ENCODE measurements at places on chromosomes 16 and 17.

DNA sequence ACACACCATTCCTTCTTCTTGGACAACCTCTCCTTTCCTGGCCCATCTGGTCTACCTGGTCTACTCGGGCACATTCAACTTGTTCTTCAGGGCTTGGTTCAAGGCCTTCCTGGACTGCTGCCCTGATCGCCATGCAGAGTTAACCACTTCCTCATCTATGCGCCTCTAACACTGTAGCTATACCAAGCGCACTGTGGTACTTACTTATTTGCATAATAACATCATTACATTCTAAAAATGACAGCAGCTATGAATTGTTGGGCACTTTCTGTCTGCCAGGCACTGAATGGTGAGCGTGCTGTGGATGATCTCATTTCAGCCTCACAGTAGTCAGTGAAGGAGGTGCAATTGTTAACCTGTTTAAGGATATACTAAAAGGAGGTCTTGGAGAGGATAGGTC is 66.9 kb upstream of the SDK2 start:
- no peak for DNase-seq

DNA sequence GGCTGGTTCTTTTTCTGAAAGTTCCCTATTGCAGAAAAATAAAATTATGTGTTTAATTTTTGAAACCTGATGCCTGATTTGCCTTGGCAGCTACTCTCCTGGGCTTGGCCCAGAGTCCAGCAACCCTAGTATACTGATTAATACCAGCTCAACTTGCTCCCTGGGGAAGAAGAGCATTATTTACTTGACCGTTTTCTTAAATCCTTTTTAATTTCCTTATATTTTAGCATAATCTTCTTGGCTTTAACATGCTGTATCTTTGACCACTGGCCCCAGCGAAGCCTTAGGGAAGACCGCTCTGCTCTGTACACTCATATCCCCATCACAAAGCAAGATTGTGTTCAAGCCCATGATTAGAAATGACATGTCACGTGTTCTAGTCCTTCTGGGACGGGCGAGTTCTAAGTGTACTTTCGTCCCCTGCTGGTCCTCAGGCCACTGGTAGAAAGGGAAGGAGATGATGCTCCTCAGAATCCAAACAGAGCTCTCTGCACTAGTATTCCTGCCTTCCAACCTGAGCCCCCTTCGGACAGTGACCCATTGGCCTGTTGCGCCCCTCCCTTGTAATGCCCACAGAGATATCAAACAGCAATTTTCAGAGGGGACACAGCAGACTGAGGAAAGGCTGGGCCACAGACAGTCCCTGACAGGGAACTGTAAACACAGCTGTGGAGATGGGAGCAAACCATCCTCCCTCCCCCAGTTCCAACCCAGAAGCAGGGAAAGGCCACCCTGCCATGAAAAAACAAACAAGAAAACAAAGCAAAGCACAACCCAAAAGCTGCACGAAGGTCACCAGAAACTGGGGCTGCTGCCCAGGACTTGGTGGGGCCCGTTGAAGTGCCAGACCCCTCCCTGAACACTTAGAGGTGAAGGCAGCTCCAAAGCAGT is 4.3 kb upstream of the EZH1 start:
- no peak for DNase-seq

DNA sequence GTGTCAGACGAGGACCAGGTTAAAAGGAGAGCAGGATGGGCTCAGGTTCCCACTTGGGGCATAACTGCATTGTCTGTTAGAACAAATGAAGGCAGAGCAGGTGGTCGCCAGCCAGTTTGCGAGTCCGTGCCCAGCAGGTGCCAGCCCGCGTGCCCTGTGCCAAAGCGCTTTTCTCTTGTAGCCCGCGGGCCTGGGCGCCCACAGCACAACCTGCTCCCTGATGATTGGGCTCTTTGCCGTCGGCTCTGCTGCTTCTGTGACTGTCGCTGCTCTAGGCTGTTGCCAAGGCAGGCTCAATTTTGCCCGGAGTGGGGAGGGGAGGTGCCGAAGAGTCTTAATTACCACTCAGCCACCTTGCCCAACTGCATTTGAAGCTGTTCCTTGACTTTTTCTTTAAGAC is 21.1 kb downstream of the KNOP1 start:
- DNase-seq: no peak

DNA sequence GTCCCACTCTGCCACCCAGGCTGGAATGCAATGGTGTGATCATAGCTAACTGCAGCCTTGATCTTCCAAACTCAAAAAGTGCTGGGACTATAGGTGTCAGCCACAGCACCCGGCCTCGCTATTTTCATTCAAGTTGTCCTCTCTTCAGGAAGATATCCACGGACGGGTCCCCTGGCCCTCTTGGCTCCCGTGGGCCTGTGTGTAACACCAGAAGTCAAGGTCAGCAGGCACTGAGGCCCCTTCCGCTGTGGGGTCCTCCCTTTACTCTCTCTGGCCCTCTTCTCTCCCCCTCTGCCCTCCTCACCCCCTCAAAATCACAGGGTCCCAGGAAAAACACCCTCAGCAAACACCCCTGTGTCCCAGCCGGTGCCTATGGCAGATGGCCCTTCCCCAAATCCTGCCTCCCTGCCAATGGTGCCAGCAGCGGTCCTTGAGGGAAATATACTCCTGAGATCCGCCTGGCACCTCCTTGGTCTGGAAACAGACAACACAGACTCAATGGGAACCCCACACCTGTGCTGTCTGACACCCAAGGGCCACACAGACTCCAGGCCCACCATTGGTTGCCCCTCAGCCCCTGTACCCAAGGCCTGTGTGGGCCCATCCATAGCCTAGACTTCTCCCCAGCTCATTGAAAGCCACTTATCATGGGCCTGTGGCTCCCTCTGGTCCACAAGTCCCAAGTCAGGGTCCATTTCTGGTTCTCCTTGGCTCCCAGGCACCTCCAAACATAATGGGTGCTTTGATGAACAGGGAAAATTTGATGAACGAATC is 221.5 kb downstream of the ZNF423 start:
- no peak for DNase-seq

DNA sequence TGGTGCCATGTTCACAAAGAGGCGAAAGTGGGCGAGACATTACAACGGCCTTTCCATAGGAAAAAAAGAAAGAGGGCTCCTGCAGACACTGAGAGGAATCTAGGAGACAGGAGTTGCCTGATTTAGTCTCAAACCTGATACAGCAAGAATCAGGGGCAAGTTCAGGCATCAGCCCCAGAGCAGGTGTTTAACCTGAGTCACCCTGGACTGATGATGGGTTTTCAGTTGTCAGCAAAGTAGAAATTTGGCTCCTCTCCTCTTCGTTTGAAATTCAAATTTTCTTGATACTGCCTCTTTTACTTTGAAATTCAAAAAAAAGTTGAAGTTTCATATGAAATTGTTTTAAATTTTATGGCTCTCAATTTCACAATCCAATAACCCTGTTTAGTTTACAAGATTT is 189.5 kb downstream of the ABCC12 start:
- DNase-seq: no peak

DNA sequence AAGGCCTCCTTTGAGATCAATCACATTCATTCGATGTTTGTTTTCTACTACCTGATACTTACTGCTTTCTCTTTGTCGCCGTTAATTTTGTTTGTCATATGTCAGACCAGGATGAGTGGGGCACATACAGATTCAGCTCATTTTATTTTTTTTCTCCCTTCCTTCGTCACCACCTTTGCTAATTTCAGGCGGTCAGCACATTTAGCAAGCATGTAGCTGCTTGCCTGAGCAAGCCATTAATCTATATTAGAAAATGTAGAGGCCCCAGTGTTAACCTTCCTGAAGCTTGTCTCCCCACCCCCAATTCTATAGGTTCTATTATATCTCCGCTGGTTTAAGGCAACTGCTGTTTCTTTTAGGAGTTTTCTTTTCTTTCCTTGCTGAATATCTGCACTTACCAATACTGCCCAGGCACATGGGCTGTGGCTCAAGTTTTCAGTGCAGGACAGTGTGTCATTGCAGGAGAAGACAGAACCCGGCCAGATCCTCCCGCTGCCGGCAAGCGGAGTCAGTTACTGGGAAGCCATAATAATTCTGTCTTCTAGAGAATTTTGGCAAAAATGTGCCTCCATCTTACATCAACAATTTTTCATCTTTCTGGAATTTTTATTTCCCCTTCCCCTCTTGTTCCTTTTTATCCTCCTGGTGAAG is 714.3 kb downstream of the WWOX start:
- DNase-seq: no peak

- DNase-seq: no peak
Observed at GRCh38 chr16:75476817-75477216, 12.3 kb upstream of the TMEM170A start.

DNA sequence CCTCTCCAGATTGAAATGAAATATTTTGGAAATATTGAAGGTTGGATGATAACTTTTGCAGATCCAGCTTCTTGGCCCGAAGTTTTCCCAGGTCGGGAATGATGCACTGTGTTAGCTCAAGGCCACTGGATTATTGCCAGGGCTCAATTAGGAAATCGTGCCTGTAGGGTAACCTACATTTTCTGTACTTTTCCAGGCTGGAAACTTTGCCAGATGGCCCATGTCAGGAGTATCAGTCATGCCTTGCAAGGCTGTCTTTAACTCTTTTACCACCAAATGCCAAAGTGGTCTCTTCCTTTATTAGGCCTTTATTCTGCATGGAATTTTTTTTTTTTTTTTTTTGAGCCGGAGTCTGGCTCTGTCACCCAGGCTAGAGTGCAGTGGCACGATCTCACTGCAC is 8.9 kb upstream of the SEC14L1 start:
- no peak for DNase-seq

DNA sequence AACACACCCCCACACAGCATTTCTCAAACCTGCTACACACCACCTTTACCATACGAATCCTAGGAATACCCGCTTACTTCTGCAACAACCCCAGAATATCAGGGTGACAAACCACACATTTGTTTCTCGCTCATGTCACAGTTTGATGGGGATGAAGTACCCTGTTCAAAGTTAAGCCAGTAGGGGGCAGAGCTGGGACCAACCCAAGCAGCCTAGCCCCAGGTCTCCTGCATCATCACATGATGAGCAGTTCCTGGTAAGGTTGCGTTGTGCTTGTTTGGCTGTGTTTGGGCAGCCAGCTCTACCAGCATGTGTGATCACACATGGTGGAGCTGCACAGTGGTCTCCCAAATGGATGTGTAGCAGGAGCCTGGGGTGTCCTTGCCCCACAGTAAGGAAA is 103.6 kb upstream of the C16orf82 start:
- no peak for DNase-seq

- no peak for DNase-seq
Observed at GRCh38 chr17:11598274-11599221, at the start of gene DNAH9. TSS of gene DNAH9 (plus strand) at chr17:11598470. CDS start at chr17:11598499, 29 bp downstream.

- no peak for DNase-seq
Observed at GRCh38 chr16:15054357-15055140, 1.3 kb downstream of the NTAN1 start.

GRCh38 chr17:47119746-47120520 is 69.2 kb downstream of the CDC27 start:
- no peak for DNase-seq

DNA sequence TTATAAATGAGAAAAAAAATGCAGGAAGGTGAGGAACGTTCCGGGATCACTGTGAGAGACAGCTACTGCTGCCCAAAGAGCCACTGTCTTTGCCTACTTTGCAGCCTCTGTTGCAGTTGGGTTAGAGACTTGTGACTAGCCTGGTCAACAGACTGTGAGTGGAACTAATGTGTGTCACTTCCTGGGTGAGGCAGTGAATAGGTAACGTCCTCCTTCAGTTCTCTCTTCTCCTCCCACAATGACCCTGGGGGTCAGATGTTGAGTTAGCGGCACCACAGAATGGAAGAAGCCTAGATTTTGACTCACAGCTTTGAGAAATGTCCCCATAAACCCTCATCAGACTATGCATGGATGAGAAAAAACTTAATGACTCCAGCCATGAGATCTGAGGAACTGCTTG is 5.2 kb downstream of the C16orf46 start:
- no peak for DNase-seq

DNA sequence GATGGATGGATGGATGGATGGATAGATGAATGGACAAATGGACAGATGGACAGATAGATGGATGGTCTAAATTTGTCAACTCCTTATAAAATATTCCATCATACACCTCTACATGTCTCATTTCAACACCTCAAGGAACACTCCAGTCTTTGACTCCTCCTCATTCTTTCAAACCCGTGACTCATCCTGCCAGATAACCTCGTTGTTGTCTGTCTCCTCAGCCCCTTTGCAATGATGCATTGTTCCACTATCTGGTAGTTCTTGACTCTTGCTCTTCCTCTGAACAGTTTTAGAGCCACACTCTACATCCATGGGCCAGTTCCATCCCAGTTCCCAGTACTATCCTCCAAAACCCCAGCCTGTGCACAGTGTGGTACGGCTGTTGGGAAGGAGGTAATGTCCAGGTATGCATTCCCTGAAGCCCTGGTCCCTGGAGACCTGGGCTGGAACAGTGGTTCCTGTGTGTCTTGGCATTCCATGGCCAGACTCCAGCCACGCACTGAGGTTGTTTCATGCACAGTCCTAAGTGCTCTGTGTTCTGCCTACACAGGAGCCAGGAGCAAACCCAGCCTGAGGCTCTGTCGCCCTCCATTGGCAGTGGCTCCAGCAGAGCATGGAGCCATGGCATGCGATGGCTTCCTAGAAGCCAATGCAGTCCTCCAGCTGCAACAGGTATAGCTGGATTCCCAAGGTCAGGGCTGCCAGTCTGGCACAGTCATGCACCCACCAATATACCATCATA is 105.7 kb downstream of the C17orf67 start:
- DNase-seq: no peak

DNA sequence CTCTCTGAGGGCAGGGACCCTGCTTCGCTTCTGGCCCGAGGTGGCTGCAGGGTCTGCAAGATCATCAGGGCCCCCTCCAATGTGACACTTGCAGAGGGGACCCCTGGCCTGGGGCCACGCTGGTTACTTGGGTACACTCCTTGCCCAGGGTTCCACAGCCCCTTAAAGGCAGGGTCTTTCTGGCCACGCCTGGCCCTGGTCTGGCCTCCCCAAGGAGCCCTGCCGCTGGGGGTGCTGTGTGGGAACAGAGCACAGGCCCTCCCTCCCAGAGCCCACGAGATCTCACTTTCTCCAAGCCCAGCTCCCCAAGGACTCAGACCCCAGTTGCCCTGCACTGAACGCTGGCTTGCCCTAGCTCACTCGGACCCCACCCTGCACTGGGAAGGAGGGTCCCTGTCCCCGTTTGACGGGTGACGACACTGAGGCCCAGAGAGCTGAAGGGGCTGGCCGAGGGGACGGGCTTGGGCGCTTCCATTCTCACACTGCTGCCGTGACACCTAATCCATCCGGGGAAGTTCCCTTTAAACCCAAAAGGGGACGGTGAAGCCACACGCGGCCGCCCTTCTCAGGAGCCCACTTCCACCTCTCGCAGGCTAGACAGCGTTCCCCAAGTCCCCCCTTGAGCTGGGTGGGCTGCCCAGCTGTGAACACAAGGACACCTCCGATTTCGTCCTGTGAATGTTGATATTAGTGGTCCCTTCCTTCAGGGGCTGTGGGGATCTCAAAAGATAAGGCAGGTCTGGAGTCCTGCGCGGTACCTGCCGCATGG is 26.9 kb upstream of the OSGIN1 start:
- peak; percentile 19 for DNase-seq

Data from GM12892 (cell line).